ENCODE measurements at places on chromosomes 7 and 10.

DNA sequence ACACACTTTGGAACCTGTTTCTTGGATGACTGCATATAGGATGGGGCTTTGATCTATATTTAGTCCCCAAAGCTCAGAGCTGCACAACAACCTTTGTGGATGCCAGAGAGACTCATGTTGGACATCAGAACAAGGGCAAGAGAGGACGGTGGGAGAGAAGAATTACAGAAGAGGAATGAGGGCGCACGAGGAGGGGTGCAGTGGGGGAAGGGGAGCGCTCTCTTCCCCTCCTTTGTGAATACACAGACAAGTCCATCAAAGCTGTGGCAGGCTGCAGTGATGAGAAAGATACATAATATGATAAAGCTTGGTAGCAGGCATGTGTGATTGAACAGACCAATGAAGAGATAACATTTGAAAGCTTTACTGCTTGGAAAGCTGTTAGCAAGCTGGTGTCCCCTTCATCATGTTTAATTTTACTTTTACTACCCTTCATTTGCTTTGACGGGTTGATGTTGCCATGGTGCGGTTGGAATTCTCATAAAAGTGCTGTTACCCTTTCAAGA is 857.8 kb downstream of the KCNMA1 start:
- no peak for DNase-seq

DNA sequence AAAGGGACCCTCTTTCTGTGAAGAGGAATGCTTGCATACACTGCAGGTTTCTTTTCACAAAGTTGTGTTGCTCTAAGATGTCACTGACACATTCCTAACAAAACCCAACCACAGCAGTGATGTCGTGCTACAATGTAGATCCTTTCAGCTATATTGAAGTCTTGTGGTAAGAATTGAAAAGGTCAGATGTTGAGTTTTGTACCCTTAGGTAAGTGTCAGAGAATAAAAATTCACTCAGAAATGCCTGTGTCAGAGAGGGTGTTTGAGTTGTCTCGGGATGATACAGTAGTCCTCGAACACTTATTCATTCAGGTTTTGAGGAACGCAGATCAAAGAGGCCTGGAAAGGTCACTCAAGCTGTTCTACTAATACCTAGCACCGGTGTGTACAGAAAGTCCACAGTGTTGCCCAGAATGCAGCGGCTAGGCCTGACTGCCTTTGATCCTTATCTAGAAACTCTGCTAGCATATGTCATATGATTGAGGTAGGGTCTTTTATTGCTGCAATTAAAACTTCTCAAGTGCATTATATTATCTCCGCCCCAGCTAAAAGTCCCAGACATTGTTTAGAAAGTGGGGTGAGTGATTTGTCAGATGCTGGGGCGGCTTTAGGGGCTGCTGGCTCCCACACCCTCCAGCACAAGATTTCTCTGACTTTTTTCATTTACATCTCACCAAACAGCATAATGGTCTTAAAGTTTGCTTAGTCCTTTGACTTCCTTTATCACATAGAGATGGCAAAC is 26.0 kb downstream of the RNF32 start:
- DNase-seq = no peak

DNA sequence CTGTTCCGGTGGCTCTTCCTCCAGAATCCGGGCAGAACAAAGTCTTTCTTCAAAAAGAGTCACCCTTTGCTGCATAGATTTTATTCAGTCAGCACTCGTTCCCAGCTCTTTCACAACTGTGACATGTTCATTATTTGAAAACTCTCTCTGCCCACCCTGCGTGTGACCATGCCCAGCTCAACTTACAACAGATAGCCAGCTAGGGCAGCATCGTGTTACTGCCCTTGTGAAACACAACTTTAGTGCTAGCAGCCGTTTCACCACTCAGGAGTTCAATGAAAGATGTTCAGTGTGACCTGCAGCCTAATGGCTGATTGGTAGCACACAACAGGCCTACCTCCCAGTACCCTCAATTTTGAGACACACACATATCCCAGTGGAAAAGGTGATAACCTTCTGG is 57.9 kb downstream of the ZNF438 start:
- DNase-seq = no peak

GRCh38 chr7:90210981-90211380 is 559 bp upstream of the STEAP2 start:
- no peak for DNase-seq

GRCh38 chr7:130228840-130229502 is 21.3 kb downstream of the SSMEM1 start:
- no peak for DNase-seq

GRCh38 chr7:135333200-135333599 is 99.6 kb downstream of the STRA8 start:
- no peak for DNase-seq

GRCh38 chr7:11466517-11467105 is 365.4 kb downstream of the THSD7A start:
- DNase-seq = no peak

- DNase-seq = no peak
Measured at GRCh38 chr7:115631782-115632181, 398.8 kb downstream of the TFEC start.

DNA sequence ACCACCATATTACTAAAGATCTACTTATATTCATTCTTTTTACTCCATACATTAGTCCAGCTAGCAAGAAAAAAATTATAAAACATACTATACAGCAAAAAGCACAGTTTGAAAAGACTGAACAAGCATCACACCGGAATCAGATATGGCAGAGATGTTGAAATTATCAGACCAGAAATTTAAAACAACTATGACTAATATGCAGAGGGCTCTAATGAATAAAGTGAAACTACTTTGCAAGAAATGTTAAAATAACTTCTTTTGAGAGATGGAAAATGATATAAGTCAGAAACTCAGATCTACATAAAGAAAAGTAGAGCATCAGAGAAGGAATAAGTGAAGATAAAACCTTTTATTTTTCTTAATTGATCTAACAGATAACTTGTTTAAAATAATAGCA is 50.9 kb downstream of the SGCE start:
- DNase-seq = peak; percentile 2

GRCh38 chr7:29234438-29234837 is 39.9 kb downstream of the CHN2 start:
- DNase-seq = peak; percentile 48

DNA sequence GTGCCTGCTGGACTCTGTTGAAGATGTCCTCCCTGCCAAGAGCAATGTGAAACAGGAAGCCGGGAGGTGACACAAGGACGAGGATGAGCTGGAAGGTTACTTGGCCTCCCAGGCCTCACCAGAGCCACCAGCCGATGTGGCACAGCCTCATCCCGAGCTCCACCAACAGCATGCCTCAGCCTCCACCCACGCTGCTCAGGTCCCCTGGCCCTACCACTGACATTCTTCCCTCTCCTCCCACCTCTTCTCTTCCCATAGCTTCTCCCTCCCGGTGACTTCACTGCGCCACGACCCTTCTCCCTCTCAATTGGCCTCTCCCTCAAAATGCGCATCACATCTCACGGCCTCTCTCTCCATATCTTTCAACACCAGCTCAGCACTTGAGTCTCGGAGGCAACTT is 249.9 kb downstream of the SKAP2 start:
- no peak for DNase-seq

- DNase-seq = no peak
Measured at GRCh38 chr7:127885843-127886242, 145.4 kb downstream of the LRRC4 start.

- DNase-seq = no peak
Measured at GRCh38 chr10:11318826-11319598, 292.4 kb downstream of the USP6NL start.

GRCh38 chr10:70992436-70992835 is 104.1 kb upstream of the PCBD1 start:
- DNase-seq = no peak

- no peak for DNase-seq
Measured at GRCh38 chr10:120598386-120598785, 141.4 kb downstream of the PLPP4 start.

DNA sequence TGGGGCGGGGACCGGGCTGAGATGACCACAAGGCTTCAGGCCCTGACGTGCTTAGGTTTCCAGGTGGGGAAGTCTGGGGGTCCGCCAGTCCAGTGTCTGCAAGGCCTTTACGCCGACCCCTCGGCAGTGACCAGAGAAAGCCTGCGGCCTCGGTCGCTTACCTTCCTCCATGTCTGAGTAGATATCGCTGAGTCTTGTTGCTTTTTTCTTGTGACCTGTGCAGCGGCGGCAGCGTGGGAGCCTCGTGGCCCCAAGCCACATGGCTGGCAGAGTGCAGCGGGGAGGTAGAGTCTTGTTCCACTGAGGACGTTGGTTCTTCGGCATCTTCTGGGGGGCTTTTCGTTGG is 329 bp downstream of the NOLC1 start:
- DNase-seq = peak; percentile 53
